ENCODE measurements at places on chromosomes 1 and 21.

- no peak for DNase-seq
Measured at GRCh38 chr1:100075773-100076172, 57.0 kb downstream of the SASS6 start.

DNA sequence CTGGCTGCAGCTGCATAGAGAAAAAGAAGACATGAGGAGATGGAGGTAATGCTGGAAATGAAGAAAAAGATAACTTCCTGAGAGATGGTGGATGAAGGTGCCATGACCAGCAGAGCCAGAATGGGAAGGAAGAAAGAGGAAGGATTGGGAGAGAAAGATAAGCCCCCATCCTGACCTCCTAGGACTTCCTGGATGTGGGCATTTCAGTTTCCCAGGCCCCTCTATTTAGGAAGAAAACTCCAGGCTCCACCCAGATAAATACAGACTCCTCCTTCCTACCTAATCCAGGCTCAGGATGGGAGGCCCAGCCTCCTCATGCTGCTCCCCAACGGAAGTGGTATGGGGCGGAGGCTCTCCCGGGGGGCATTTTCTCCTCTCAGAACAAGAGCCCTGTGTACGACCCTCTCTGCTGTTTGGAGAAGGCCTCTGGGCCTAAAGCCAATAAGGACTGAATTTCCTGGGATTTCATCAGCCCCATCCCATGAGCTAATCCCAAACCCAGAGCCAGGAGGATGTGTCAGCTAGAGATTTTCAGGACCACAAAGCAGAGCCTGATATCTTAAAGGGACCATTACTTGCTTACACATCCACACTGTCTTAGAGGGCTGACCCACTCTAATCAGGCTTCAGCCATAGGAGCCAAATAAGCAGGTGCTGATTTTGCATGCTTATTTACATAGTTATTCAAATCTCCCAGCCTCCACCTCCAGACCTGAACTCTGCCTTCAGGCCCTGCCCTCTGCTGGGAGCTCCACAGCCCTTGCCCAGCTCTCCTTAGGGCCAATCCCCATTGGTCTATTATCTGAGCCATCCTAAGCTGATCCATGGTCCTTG, 5.1 kb upstream of the ARHGEF2 start:
- no peak for DNase-seq

DNA sequence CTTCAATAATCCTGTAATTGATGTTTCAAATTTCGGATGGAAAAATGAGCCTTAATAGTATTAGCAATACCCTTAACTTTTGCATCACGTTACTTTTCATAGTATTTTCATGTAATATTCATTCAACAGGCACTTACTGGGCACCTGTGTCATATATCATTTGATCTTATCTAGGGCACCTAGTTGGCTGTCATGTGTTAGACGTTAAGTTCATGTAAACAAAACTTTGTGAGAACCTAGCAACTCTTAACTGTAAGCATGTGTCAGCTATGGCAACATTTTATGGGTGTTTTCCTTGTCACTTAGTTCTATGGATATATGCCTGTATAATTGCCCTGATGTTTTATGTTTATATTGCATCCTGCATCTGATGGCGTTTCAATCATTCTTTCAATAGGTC, 777 bp downstream of the LAMC2 start:
- no peak for DNase-seq

DNA sequence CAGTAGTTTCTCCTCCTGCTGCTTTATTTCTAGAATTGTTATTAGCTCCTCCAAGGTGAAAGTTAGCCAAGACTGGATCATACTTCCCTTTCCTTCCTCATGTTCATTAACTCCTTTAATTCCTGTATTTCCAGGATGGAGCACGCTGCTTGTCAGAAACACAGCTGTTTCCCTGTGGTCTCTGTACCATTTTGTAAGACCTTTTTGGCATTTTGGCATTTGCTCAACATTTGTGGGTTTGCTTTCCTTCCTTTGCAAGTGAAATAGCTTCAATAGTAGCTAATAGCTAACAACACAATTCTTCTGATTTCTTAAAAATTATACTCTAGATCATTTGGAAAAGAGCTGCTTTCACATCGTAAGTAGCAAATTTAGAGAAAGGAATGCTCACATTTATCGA, 44.3 kb upstream of the HPDL start:
- DNase-seq: no peak

DNA sequence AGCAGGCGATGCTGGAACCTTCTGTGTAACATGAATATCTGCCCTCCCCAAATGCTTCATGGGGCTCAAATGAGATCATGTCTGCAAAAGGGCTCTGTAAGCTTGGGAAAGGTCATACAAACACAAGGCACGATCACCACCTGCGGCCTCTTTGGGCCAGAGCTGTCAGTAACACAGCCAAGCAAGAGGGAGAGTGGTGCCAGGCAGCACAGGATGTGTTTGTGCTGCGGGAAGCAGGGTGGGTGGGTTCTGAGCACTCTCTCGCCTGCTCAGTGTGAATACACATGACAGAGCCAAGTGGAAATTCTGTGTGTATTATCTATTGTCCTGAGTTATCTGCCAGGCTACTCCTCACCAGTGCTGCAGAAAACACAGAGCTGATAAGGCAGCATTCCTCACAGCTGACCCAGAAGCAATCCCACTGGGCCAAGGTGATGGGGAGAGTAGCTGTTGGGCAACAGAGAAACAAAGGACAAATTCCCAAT, 101.2 kb downstream of the LAMC2 start:
- DNase-seq: no peak

- no peak for DNase-seq
Measured at GRCh38 chr1:229869240-229869639, 197.8 kb upstream of the GALNT2 start.

Data from CD4-positive, alpha-beta T cell treated with Interleukin-6 for 4 hours (primary cell).